ENCODE measurements at places on chromosomes 2 and 18.

DNA sequence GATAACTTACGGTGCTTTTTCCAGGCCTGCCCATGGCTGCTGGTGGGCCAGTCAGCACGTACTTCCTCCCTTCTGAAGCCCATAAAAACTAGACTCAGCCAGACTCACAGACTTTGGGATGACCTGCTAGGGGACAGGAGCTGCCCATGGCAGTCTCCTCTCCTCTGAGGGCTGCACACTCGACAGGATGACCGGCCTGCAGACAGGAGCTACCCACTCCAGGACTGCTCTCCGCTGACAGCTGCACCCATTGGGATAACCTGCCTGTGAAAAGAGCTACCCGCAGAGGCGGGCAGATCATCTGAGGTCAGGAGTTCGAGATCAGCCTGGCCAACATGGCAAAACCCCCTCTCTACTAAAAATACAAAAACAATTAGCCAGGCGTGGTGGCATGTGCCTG is 75.4 kb downstream of the EPB41L3 start:
- DNase-seq: no peak

DNA sequence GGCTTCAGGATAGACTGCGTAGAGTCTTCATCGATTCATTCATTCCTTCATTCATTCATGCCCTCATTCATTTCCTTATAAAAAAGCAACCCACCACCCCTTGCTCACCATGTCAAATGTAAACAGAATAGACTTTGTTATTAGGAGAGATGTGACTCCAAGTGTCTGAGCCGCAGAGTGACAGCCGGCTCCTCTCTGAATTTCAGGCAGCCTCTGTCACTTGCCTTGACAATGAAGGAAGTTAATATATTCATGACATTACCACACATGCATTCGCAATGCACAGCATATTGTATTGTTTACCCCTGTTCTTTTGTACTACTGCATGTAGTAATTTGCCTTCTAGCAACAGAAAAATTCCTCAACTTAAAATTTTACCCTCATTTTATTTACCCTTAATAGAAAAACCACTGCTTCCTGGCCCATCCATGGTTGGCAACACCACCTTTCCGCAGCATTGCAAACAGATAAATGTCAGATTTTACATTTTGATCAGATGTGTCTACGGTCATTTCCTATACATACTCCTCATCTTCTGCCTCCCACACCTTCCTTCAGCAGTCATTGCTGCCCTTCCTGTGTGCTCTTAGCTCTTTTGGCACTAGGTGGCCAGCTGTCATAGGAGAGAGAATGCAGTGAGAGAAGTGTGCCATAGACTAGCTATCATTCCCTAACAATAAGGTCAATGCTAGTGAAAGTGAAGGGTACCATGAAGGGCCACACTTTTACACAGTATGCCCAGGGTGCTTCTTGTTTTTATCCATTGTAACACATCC is 1090.8 kb downstream of the BCL11A start:
- DNase-seq: peak; percentile 12

- DNase-seq: no peak
Measured at GRCh38 chr2:100243631-100244030, 78.7 kb downstream of the LONRF2 start.

GRCh38 chr2:31996571-31997150 is 14.1 kb downstream of the MEMO1 start:
- no peak for DNase-seq

DNA sequence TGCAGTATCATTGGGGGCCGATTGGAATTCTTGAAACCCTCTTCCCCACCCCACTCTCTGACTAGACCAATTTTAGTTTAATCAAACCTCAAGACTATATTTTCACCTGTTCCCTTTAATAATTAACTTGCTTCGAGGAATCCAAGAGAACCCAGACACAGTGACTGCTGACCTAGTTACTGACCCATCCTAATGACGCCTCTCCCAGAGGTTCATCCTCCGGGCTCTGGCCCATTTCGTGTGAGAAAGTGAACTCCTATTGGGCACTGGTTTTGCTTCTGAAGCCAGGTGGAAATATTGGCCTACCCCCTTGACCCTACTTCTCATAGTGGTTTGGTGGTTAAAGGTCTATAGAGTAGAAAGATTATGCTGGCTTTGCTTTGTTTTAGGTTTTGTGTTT is 39.9 kb downstream of the RPL37A start:
- no peak for DNase-seq

DNA sequence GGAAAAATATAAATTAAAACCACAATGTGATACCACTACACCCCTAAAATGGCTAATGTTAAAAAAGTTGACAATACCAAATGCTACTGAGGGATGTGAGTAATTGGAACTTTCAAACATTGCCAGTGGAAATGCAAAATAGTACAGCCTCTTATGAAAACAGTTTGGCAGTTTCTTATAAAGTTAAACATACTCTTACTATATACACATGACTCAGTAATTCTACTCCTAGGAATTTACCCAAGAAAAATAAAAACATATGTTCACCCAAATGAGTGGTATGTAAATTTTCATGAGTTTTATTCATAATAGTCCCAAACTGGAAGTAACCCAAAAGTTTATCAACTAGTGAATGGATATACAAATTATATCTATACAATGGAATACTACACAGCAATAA is 228.0 kb downstream of the CYP26B1 start:
- no peak for DNase-seq

DNA sequence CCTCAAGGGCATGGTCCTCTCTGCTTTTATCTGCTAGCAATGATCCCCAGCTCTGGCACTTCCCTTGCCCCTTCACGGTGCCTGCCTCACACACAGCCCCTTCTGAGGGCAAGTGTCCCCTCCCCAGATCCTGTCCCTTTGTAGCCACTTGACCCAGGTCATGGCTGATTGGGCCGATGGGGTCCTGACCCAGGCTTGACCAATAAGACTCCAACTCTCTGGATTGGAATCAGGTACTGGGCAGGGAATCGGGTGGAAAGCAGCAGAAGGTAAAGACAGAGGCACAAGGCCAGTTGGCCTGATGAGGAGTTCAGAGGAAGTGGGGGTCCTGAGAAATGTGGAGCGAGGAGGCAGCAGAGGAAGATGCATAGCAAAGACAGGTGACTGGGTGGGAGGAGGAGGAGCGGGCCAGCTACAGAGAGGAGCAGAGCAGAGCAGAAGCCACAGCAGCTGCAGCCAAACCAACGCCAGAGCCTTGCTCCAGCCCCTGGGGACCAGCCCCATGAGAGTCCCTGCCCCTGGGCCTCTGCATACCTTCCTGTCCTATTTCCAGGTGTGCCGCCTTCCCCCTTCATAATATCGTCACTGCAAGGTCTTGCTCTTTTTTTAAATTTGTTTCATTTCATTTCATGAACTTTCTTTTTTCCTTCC is 39.1 kb downstream of the CAPN13 start:
- DNase-seq: no peak

DNA sequence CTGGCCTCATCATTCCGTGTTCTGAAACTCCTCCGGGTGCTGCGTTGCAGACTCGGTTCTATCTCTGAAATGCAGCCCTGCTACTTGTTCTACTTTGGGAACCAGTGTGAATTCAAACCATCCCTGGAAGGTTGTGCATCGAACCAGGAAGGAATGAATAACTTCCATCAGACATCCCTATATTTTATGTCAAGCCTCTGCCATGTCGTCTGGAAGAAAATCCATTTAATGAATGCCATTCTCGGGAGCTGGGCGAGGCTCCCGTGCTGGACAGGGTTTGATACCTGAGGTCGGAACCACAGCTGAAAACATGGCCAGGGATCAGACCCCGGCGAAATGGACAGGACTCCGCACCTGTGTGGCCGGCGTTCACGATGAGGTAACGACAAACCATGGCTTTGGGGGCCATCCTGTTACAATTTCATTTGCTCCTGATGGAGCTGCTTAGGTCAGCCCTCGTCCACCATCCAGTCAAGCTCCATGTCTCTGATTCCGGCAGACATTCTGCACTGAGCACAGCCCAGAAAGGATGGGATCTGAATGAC is 821.6 kb downstream of the GALR1 start:
- DNase-seq: no peak

DNA sequence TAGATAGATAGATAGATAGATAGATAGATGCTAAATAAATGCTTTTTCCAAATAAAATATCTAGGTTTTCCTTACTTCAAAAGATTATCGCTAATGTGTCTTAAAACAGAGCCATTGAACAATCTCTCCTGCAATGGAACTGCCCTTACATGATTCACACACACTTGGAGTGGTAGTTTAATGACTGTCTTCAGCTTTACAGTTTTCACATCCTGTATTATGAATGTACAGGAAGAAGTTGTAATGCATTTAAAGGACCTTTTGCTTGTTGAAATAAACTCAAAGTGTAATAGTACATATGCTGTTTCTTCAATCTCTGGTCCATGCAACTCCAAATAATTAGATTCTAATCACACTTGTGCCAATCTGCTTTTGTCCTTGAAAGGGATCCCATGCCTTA is 797.6 kb upstream of the CDH2 start:
- DNase-seq: no peak

- DNase-seq: peak; percentile 24
Measured at GRCh38 chr2:38835015-38835601, 40.6 kb downstream of the DHX57 start.

DNA sequence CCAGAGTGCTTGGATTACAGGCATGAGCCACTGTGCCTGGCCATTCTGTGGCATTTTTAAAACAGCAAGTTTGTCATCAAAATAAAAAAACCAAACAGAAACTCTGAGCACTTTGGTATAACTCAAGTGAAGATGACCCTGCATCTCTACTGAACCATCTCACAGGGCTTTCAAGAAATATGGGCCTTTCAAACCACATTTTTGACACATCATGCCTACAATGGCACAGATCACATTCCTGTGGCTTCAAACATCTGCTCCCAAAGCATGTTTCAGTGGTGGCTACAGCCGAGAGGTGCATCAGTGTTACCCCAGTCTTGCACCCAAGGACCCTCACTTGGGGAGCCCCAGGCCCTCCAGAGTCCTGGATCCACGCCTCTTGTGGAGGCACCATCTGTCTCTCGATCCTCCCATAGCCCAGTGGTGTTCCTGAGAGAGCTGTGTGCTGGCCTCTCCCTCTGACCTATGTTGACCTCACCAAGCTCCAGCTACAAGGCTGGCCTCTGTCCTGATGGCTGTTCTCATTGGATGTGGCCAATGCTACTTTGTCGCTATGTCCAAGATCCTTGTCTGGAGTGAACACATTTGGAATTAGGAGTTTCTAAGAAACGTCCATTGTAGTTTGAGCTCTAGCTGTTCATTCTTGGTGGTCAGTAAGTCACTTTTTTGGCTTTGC is 55.2 kb upstream of the RALBP1 start:
- peak; percentile 10 for DNase-seq

All from SJCRH30 (cell line).